Neuronal stem cell (in vitro differentiated cells): ENCODE measurements at places on chromosomes 6 and 20.

GRCh38 chr6:151186306-151186705 is 53.5 kb upstream of the AKAP12 start:
- DNase-seq = no peak

DNA sequence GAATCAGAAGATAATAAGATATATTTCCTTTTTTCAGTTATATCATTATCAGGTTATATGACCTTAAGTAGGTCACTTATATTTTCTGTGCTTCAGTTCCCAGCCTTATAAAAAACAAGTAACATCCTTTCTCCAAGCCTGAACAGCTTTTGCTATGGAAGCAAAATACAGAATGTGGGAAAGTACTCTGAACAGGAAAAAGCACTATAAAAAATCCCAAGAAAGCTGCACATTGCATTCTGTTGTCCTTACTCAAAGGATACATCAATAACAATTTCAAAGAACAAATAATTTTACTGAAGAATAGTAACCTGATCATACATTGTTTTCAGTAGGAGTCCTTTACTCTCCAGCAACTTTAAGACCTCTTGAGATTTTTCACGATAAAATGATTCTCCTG is 56.4 kb downstream of the SLC35A1 start:
- DNase-seq = no peak

- DNase-seq = no peak
Observed at GRCh38 chr6:105862936-105863607, 223.1 kb upstream of the PRDM1 start.

DNA sequence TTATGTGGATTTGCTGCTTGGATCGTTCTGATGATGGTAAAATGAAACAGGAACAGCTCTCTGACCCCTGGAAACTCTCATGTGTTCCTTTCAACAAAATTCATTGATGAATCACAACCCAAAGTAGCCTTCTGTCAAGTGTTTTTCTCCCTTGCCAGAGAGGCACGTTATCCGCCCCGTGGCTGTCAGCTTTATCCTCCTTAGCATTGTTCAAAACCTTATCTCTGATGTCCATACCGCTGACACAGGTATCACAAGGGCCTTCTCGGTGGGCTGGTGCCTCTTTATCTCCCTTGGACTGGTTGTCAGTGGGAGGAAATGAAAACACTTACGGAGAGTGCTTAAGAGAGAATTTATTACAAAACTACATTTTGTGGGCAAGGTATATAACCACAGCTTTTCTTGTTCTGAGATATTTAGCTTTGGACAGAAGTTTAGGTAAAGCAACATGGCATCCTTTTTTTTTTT is 84.9 kb downstream of the TIAM2 start:
- DNase-seq = no peak

GRCh38 chr6:6881438-6882225 is 226.1 kb upstream of the RREB1 start:
- no peak for DNase-seq

DNA sequence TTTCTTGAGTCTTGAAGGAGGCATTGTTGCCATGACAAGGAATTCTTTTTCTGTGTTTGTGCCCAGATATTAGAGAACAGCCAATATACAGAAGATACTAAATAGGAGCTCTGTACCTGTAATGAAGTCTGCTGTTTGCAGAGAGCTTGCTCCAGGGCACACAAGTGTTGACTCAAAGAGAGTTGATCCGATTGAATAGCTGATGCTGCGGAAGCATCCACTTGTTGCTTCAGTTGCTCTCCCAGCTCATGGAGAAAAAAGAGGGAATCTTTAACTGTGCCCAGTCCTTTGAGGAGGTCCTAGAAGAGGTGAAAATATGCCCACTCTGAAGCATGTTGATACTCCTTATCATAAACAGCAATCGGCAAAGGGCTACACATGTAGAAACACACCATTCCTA is 411.4 kb downstream of the ESR1 start:
- no peak for DNase-seq

- no peak for DNase-seq
Observed at GRCh38 chr6:109358204-109358603, 24.1 kb downstream of the CD164 start.

DNA sequence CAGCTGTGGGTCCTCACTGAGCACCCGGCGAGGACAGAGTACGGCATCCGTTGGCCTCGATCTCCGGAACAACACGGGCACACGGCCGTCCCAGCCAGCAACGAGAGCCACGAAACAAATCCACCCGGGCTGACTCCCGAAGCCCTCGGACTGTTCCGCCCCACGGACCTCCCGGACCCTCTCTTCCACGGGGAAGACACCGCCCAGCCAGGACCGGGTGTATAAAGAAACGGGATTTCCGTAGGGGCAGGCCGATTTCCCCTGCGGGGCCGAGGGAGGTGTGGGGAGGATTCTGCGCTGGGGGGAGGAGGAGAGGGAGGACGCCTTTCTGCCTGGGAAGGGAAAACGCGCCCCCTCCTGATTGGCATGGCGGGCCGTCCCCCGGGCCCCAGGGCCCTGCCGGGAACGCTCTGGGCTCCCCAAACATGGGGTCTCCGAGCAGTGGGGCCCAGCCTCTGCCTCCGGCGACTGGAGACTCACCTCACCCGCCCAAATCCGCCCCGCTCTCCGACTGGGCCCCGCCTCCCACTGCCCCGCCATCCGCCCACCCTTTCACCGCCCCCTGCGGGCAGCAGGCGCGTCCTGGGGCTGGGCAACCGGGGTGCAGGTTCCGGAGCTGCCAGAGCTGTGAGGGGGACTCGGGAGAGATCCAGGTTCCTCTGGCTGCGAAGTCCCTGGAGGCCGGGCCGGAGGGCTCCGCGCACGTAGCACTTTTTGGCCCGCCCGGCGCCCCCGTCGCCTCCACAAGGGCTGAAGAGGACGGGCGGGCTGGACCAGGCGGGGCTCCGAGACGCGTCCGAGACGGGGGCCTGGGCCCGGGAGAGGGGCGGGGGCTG is 679 bp upstream of the PPDPF start:
- DNase-seq = no peak

GRCh38 chr6:17038316-17038715 is 63.5 kb upstream of the STMND1 start:
- no peak for DNase-seq

GRCh38 chr6:154496186-154496585 is 14.3 kb downstream of the CNKSR3 start:
- no peak for DNase-seq

GRCh38 chr6:34177181-34177591 is 31.3 kb upstream of the GRM4 start:
- no peak for DNase-seq

GRCh38 chr6:11233673-11234573 is 1.5 kb upstream of the NEDD9 start:
- no peak for DNase-seq

DNA sequence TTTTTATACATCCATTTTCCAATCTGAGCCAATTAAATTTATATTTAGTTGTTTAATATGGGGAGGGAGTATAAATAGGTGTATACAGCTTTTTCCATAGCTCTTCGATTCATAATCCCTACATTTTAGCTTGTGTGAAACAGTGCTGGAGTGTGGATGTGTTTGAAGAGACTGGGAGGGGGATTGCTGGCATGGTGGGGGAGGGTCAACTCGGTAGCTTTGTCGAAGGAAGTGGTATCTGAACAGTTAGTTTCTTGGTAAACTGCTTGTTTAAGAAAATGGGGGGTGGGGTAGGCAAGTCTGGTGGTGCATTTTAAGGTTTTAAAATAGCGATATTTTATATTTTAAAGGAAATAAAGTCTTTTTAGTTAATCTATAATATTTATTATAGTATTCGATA is 1.4 kb upstream of the LIN28B start:
- DNase-seq = no peak

GRCh38 chr6:13979284-13980171 is 54.8 kb downstream of the RNF182 start:
- no peak for DNase-seq

DNA sequence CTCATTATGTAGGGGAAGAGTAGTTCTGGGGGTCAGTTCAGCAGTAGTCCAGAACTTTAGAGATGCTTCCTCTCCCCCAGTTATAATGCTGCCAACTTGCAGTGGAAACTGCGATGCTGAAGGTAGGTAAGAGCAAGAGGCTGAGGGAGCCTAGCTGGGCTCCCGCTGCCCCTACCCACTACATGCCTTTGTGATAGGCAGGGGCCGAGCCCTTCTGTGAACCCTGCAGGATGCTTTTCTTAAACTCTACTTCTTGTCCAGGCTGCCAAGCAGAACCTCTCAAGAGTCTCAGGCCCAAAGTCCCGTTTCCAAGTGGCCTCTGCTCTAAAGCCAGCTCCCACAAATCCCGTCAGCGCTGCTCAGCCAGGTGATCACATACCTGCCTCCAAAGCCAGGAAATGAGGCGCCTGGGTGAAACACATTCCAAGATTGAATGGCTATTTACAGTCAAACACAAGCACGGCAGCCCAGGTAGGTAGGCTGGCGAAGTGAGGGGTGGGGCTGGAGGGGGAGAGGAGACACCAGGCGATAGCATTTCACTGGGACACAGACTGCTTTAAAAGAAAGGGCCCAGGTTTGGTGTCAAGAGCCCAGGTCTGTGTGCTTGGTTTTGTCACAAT is 150.7 kb downstream of the CD24 start:
- DNase-seq = no peak

DNA sequence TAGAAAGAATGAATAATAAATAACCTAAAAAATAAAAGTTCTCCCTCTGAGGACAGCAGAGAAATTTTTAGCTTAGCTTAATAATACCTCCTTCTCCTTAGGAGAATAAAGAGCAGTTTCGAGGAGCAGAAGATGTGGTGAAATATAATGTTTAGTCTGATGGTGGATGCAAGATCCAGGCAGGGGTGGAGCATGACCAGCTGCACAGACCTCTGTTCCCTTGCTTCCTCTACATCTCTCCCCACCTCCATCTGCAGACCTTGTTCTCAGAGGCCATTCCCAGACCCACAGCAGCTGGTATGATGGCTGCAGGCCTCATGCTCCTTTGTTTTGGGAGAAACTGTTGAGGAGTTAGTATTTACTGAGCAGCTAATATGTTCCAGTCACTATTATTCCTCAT is 1.5 kb downstream of the BTN3A2 start:
- no peak for DNase-seq

GRCh38 chr20:58597249-58597891 is 53.7 kb upstream of the STX16 start:
- no peak for DNase-seq

- no peak for DNase-seq
Observed at GRCh38 chr6:104704191-104704590, 155.5 kb downstream of the HACE1 start.

DNA sequence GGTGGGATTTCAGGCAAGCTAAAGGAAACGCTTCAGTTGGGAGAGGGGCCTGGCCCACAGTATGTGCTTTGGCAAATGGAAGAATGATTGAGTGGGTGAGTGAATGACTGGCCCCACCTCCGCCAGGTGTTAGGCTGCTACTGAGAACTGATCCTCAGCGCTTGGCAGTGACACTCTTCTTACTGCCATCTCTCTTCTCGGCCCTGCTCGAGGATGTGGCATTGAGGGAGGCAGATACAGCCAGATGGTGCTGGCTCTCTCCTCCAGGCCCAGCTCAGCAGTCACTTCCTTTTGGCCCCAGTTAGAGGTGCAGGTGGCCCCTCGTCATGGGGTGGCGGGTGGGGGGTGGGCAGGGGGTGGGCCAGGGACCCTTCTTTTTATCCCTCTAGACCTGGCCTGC is 38.9 kb upstream of the KCNK5 start:
- DNase-seq = no peak

DNA sequence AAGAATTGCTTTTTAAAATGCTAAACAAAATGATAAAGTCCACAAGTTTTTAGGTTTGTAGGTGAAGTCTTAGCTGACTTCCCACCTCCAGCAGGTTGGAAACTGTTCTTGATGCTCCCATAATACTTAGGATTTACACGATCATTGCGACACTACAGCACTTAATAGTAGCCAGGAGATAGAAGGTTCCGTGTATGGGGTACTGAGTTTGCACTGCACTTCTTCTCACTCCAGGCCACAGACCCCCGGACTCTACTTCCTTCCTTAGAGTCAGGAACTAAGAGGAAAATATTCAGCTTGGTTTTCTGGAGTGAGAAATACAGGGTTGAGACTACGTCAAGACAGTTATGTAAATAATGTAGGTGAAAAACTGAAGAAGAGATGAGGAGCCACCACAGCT is 56.1 kb upstream of the SGK1 start:
- no peak for DNase-seq

GRCh38 chr6:3379482-3380060 is 77.3 kb downstream of the SLC22A23 start:
- DNase-seq = no peak

DNA sequence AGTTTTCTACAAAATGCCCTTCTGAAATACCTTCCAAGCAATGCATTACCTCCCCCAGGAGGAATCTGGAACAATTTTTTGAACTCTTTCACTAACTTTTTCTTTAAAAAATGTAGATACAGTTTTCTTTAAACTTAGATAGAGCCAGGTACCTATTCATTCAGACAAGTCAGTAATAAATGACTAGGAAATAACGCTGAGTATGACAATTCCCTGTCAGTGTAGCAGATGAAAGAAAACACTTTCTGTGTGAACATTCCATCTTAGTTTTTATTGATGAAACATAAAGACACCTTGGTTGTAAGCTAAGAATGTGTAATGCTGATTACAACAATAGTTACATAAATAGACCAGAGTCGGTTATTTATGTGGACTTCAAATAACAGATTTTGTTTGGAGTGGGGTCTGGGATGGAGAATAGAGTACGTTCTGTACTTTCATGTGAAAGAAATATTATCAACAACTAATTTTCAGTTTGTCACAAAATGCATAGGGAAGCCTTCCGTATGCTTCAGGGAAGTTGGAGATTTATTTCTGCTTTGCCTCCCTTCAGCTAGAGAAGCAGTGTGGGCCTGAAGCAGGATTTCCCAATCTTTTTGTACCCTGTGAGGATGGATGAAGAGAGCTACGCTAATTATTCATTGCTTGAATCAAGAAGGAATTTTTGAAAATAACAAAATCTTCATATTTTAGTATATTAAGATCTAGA is 19.2 kb upstream of the QKI start:
- no peak for DNase-seq

- DNase-seq = no peak
Observed at GRCh38 chr20:43821795-43822194, 92.9 kb upstream of the TOX2 start.

GRCh38 chr6:31558631-31559500 is 11.5 kb downstream of the NFKBIL1 start:
- no peak for DNase-seq

GRCh38 chr20:43911066-43911465 is 3.6 kb upstream of the TOX2 start:
- DNase-seq = no peak

GRCh38 chr6:31896856-31897611 is 464 bp downstream of the EHMT2 start:
- peak; percentile 41 for DNase-seq

- DNase-seq = no peak
Observed at GRCh38 chr6:161890133-161890831, 616.4 kb upstream of the AGPAT4 start.

- DNase-seq = peak; percentile 37
Observed at GRCh38 chr6:13486679-13487121, 700 bp downstream of the GFOD1 start.

GRCh38 chr20:63769891-63770474 is 30.4 kb downstream of the SLC2A4RG start:
- no peak for DNase-seq

GRCh38 chr6:162379757-162380409 is 347.7 kb downstream of the PRKN start:
- DNase-seq = no peak

- DNase-seq = no peak
Observed at GRCh38 chr6:113095841-113096240, 748.7 kb downstream of the RFPL4B start.
